Mammary epithelial cell (primary cell): ENCODE measurements at places on chromosomes 3 and 15. TPM values are rescaled to one million over a fixed set of nuclear protein-coding genes. Genes with fewer than 3 reads are reported as not detected.

The TM4SF18 gene
- polyA plus RNA-seq, result not detected

The DAG1 gene
- polyA plus RNA-seq, result 51.0 TPM

The TRIM42 gene
- polyA plus RNA-seq, result not detected

The GOLGA8S gene
- polyA plus RNA-seq, result not detected

The LRRC34 gene
- 0.40 TPM for polyA plus RNA-seq

The EFCAB12 gene
- polyA plus RNA-seq, result 0.23 TPM

The GPX1 gene
- polyA plus RNA-seq, result 776 TPM

The GOLGA6L26 gene
- polyA plus RNA-seq, result not detected
